Epithelial cell of umbilical artery (primary cell): ENCODE measurements at places on chromosomes 16 and 17. TPM values are rescaled to one million over a fixed set of nuclear protein-coding genes. Genes with fewer than 3 reads are reported as not detected.

Gene TAT
- total RNA-seq: not detected in 2 replicates

Gene ZSCAN10
- total RNA-seq: not detected in 2 replicates

Gene HIC1
- 13.8 and 16.9 TPM in 2 replicates for total RNA-seq

Gene SLC16A11
- 0.32 and 0.46 TPM in 2 replicates for total RNA-seq

Gene TPSG1
- not detected in 2 replicates for total RNA-seq
